NCI-H1694 treated with DMSO at 0.1 percent for 48 hours (cell line): ENCODE measurements at places on chromosomes 7 and 10.

DNA sequence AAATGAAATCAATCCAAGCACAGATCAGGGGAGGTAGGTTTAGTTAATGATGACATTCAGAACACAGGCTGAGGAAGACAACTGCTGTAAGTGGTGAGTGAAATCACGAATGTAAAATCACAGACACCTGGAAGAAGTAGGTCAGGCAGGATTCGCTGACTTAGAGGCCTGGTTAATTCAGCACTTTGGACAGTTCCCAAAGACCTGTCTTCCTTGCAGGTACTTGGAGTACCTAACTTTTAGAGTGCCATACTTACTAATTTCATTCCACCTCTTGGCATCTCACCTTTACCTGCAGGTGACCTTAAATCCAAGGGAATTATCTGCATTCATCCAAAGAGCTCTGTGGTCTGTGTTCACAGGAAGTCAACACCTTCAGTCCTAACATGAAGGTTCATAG is 822.3 kb downstream of the PHTF2 start:
- DNase-seq, result no peak

- DNase-seq, result peak; percentile 63
Observed at GRCh38 chr10:84820596-84820995, 492.2 kb downstream of the CCSER2 start.

DNA sequence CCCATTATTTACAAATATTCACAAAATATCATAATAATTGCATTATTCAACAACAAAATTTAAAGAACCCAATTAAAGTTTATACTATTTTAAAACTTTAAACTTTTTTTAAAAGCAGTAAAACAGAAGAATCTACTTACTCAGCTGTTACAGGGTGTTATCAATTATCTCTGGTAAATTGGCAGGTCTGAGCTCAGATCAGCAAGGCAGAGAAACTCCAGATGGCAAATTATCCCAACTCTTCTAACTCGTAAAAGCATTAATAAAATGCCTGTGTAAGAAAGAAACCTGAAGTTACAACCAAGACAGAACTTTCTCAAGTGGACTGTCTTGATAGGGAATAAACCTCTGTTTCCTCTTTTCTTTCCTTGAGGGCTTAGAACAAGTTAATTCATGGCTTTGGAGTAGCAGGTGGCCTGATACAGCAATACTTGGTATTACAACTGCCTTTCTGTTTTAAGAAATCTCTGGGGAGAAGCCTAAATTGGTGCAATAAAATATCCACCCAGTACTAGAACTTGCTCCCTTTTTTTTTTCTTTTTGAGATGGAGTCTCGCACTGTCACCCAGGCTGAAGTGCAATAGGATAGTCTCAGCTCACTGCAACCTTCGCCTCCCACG is 275.3 kb upstream of the MKLN1 start:
- no peak for DNase-seq

DNA sequence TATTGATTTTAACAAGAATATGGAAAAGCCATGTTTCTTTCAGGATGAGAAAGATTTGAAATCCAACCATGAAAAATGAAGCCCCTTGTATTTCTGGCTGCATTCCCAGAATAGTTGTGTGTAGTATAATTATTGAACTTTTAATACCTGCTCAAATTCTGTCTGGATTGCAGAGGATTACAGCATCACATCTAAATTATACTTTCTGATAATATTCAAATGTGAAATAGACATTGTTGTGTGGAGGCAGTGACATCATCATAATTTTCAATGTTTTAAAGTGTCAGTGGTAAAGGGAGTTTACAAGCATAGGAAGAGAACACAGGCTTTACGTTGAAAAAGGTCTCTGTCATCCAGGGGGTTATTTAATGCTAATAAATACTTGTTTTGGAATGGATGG is 93.4 kb downstream of the POLL start:
- no peak for DNase-seq

GRCh38 chr7:151607464-151607867 is 87.8 kb upstream of the RHEB start:
- DNase-seq, result no peak

DNA sequence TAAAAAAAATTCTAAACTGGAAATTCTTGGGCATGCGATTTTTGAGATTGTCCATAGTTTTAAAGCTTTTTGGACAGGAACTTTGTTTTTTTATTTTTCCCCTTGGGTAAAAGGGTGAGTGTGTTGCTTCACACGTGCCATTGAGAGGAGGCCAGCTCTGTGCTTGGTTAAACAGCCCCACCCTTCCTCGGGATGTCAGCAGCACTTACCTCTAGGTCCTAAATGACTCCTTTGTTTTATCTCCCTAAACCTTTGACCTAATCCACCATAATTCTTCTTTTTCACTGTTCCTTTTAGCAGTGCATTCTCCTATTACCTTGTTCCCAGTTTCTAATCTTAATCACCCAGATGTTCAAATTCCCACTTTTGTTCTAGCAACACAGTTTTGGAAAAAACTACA is 83.5 kb downstream of the SEMA3D start:
- no peak for DNase-seq

- DNase-seq, result no peak
Observed at GRCh38 chr7:112547916-112548315, 67.1 kb downstream of the LSMEM1 start.

- DNase-seq, result no peak
Observed at GRCh38 chr7:13416071-13416470, 573.4 kb downstream of the ETV1 start.

GRCh38 chr10:68446179-68446578 is 25.6 kb downstream of the DNA2 start:
- no peak for DNase-seq

GRCh38 chr7:82549616-82550285 is 106.2 kb upstream of the CACNA2D1 start:
- no peak for DNase-seq

DNA sequence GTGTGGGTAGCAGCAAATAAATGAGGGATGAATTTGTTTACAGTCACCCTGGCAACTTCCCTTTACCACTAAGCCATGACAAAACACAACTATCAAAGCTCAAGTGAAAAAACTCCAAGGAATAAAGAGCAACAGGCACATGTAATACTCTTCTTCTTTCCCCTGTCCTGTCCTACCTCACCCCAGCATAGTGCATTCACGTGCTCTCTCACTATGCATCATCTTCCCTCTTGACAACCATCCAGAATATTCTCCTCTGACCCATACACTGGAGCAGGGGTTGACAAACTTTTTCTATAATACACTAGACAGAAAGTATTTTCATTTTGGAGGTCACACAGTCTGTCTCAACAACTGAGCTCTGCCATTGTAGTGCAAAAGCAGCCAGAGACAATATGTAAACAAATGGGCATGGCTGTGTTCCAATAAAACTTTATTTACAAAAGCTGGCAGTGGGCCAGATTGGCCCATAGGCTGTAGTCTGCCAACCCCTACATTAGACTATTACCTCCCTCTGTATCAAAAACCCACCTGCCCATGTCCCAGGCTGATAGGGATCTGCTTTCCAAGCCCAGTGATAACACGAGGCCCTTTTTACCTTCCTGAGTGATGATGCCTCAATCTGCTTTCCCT is 354.5 kb downstream of the FGFR2 start:
- no peak for DNase-seq

DNA sequence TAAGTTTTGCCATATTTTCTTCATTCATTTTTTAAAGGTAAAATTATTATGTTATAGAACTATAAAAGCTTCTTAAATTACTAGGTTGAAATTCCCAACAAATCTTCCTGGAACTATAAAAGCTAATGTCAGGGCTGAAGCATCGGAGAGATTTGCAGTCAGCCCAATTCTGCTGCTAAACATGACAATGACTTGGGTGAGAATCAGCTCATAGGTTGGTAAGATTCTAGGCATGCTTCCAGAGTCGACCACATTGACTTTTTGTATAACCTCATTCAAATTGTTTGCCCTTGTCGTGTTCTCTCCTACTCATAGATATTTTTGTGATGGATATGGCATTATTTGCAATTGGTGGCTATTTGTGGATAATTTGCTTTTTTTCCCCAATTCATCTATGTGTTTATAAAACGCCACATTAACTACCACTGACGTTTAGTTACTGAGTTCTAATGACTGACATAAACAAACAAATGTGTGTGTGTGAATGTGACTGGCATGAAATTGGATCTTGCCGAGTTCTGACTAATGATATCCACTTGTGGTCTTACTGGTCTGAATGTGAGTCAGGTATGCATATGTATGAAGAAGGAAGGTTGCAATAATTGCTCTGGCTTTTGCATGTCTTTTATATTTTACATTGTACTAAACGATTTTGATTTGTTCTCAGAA is 579.8 kb downstream of the PARD3 start:
- DNase-seq, result no peak

- no peak for DNase-seq
Observed at GRCh38 chr7:66639773-66640172, 11.1 kb downstream of the KCTD7 start.

- DNase-seq, result no peak
Observed at GRCh38 chr10:132359305-132360040, 27.5 kb downstream of the LRRC27 start.

GRCh38 chr7:79735012-79735411 is 281.5 kb upstream of the MAGI2 start:
- DNase-seq, result no peak

GRCh38 chr7:82694022-82694421 is 250.4 kb upstream of the CACNA2D1 start:
- DNase-seq, result no peak

DNA sequence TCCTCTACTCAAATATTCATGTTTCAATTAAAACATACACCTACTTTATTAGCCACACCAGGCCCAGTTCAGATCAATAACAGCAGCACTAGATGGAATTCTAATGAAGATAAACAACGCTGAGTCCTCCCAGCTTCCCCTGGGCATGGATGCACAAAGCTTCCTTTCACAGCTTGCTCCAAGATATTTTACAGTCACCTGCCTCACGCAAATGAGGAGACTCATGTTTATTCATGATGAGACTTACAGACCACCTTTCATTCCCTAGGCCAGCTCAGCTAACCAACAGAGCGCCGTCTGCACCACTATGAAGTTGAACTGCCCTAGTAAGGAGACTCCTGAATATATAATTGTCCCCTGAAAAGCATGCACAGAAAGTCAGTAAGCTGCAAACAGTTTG is 283.0 kb upstream of the AOAH start:
- no peak for DNase-seq

GRCh38 chr10:48238826-48239520 is 35.5 kb downstream of the FRMPD2 start:
- no peak for DNase-seq

- no peak for DNase-seq
Observed at GRCh38 chr10:105017116-105017515, 376.0 kb downstream of the SORCS3 start.

- DNase-seq, result peak; percentile 95
Observed at GRCh38 chr7:64562626-64563278, at the start of gene ZNF680. Gene ZNF680 (minus strand): TSS chr7:64563071. CDS start chr7:64562954, 117 bp downstream.

- DNase-seq, result no peak
Observed at GRCh38 chr10:3782451-3783315, 2.3 kb downstream of the KLF6 start.

DNA sequence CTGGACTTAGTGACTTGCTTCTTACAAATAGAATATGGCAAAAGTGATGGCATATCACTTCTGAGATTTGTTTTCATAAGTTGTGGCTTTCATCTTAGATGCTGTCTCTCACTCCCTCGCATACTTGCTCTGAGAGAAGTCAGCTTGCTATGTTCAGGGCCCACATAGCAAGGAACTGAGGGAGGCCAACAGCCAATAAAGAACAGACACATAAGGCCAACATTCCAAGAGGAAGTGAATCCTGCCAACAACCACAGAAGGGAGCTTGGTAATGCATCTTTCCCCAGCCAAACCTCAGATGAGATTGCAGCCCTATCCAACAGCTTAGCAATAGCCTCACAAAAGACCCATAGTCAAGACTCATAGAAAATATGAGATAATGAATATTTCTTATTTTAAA is 39.2 kb upstream of the DMTF1 start:
- DNase-seq, result no peak

- DNase-seq, result no peak
Observed at GRCh38 chr10:77282163-77282562, 355.4 kb downstream of the KCNMA1 start.
